Testis (tissue), 5 donors: ENCODE measurements at places on chromosomes 5 and 9.
A peak's percentile ranks its signal among the peaks of the same experiment; 100 is the strongest.

GRCh38 chr9:106843371-106843770 is 19.6 kb upstream of the ZNF462 start:
- DNase-seq = no peak

GRCh38 chr9:124327491-124327890 is 69.7 kb downstream of the NEK6 start:
- DNase-seq = no peak

- no peak for DNase-seq
Observed at GRCh38 chr5:7960142-7960541, 91.2 kb downstream of the MTRR start.

DNA sequence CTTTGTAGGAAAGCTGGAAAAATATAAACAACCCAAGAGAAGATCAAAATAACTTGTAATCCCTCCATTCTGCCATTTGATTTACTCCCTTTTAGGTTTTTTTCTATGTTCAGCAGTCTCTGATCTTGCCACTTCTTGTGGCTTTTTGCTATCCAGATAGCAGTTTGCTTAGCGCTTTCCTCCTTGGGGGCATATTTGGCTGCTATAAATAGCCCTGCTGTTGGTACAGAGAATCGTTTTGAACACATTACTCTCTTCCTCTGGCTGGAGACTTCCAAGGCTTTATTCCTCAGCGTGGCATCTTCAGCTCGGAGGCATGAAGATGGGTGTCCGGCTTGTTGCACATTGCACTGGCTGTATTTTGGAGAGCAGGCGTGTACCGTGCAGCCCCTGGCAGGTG is 38.6 kb downstream of the HMCN2 start:
- no peak for DNase-seq

DNA sequence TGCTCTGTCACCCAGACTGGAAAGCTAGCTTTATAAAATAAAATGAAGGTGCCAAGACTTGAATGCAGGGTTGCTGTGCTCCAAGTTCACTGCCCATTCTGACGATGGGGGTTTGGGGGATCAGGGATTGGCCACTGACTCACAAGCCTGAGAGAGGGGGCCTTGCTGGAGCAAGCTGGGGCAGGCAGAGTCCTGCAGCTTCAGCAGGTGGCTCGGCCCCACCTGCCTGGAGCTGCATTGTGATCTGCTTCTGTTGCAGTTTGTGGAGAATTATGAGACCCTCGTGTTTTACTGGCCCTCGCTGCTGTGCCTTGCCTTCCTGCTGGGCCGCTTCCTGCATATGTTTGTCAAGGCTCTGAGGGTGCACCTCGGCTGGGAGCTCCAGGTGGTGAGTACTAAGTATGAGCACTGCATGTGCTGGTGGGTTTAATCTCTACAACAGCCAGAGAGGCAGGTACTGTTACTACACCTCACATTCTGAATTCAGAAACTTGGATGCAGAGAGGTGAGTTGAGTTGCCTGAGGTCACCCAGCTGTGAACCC is 31.1 kb upstream of the CCDC180 start:
- DNase-seq = no peak

- DNase-seq = no peak
Observed at GRCh38 chr5:115568668-115569067, 24.1 kb upstream of the FEM1C start.

- no peak for DNase-seq
Observed at GRCh38 chr5:136526791-136527190, 161.4 kb upstream of the TRPC7 start.

DNA sequence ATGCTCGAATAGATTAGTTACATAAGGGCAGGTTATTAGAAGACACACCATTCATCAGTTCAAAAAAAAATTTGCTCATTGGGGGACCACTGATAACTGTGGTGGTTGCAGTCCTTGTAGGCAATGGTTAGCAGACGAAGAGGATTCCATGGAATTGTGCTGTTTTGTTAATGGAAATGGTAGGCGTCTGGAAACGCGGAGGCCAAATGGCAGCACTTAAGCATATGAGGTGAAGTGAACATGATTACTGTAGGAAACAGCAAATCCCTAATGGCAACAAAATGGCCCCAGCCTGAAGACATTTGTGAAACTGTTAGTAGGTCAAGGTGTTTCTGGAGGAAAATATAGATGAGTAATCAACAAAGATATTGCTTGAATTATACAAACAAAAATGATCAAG is 535.4 kb upstream of the PTPRD start:
- no peak for DNase-seq

GRCh38 chr9:105531530-105531929 is 26.4 kb upstream of the FKTN start:
- DNase-seq = no peak

DNA sequence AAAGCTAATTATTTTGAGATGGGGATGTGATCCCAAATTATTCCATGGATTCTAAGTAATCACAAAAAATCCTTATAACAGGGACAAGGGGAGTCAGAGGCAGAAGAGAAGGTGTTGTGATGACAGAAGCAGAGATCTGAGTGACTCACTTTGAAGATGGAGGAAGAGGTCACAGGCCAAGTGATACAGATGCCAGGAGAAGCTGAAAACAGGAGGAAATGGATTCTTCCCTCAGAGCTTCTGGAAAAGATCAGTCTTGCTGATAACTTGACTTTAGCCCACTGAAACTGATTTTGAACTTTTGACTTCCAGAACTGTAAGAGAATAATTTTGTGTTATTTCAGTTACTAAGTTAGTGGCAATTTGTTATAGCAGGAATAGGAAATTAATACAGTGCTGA is 105.3 kb downstream of the GCNT1 start:
- DNase-seq = no peak

DNA sequence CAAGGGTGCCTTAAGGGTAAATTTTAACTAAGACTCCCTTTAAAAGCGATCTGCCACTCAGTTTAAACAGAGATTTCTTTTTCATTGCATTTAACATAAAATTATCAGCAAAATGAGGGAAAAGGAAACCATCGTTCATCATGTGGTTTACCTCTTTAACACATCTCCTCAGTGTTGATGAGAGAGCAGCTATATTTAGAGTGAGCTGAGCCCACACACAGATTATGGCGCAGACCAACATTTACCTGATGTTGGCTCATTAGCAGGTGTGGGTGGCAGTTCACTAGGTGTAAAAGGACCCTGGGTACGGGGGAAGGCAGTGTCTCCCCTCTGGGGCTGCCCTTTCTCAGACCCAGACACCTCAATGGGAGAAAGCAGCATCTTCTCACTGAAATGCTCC is 149.8 kb downstream of the ENTREP1 start:
- no peak for DNase-seq

- peak; percentile 59 for DNase-seq
Observed at GRCh38 chr5:164504141-164504772, 998.8 kb downstream of the MAT2B start.

DNA sequence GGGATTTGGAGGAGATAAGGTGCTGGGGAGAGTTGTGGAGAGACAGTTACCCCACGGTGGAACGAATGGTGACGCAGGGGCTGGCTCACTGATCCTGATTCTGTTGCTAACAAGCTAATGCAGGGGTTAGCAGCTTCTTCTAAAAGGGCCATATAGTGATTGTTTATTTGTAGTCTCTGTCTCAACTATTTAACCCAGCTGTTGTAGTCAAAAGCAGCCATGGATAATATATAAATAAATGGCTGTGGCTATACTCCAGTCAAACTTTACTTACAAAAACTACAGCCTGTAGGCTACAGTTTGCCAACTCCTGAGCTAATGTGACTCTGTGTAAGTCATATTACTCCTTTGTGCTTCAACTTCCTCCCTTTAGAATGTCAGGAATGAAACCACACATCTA is 21.8 kb downstream of the STOM start:
- DNase-seq = no peak

DNA sequence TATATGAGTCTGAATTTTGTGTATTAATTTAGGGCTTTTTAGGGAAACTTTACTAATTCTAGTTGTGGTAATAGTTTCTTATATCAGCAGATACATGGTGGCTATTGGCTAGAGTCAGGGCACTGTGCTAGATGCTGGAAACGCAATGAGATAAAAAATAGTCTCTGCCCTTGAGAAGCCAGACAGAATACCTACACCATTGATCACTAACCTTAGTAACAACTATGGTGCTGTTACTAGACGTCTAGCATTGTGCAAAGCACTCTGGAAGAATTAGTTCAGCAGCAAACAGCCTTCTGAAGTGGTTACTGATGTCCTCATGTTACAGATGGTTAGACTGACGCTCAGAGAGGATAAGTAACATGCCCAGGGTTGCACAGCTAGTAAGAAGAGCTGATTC is 61.8 kb downstream of the GDA start:
- DNase-seq = no peak

DNA sequence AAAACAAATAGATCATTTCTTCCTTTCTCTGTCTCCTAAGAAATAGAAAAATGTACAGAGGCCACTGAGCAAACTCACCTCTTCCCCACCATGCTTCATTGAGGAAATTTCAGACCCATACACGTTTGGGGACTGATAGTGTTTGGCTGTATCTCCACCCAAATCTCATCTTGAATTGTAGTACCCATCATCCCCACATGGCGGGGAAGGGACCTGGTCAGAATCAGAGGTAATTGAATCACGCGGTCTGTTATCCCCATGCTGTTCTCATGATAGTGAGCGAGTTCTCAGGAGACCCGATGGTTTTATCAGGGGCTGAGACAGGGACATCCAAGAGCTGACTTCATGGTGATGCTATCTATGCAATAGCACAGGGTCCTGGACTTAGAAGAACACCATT is 1655.8 kb downstream of the MAT2B start:
- no peak for DNase-seq

DNA sequence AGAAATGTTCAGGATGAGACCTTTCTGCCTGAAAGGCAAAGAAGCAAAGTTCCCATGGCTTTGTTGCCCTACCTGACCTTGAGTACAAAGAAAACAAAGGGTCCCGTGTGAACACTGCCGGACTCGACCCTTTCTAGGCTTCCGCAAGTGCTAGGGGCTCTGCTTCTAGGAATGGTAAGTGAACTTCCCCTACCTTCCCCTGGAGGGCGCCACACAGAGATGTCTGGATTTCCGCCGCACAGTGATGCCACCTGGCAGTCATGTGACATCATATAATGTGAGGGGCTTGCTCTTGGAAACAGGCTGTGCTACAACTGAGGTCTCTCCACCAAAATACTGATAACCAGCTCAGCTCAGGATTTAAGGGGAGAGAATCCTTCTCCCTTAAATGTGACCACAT is 56.6 kb downstream of the HSD17B3 start:
- no peak for DNase-seq

DNA sequence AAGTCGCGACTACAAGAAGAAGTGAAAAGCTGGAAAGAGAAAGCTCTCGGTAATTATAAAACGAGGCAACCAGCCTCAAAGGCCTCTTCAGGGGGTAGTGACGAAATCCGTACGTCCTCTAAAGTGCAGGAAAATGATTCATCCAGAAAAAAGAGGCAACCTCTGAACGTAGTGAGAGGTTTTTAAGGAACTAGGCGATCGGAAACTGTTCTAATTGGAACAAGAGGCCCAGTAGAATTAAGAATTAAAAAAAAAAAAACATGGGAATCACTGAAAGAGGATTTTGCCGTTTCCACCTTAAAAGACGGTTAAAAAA is 1.0 kb downstream of the CSNK1A1 start:
- no peak for DNase-seq

- no peak for DNase-seq
Observed at GRCh38 chr5:2879701-2880100, 128.2 kb upstream of the IRX2 start.

DNA sequence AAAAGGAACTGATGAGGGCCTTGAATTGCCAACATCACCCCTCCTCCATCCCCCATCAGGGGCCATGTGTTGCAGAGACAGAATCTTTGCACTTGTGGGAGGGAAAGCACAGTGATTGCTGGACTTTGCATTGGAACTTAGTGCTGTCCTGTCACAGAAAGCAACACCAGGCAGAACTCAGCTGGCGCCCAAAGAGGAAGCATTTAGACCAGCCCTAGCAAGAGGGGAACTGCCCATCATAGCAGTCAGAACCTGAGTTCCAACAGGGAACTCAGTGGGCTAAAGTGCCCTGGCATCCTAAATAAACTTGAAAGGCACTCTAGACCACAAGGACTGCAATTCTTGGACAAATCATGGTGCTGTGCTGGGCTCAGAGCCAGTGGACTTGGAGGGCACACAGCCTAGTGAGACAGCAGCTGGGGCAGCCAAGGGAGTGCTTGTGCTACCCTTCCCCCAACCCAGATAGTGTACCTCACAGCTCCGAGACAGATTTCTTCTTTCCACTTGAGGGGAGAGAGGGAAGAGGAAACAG is 128.1 kb downstream of the ACTL7B start:
- no peak for DNase-seq

GRCh38 chr5:112637343-112637742 is 100.3 kb upstream of the APC start:
- peak; percentile 62 for DNase-seq

DNA sequence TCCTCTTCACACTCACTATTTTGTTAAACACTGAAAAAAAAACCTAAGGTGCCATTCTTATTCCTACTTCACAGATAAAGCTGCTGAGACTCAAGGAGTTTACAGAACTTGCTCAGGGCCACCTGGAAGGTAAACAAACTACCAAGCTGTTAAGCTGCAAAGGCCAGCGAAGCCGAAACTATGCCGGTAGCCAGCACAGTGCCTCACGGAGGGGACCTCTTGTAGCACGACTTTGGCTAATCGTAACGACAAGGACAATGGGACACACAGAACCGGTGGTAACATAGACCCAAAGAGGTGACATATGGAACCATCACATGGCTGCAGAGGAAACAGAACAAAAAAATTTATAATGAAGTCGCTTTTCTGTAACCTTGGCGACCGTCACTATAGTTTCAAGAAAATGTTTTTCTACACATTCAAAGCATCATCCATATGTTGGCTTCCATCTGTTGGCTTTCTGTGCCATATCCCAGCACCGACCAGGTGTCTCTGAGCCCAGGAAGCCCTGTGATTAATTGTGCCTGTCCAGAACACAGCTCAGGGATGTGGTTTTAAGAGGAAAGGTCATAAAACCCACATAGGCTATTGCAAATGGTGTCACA is 60.3 kb downstream of the S1PR3 start:
- no peak for DNase-seq

- DNase-seq = peak; percentile 61
Observed at GRCh38 chr5:173890195-173890991, 2.2 kb downstream of the CPEB4 start.

DNA sequence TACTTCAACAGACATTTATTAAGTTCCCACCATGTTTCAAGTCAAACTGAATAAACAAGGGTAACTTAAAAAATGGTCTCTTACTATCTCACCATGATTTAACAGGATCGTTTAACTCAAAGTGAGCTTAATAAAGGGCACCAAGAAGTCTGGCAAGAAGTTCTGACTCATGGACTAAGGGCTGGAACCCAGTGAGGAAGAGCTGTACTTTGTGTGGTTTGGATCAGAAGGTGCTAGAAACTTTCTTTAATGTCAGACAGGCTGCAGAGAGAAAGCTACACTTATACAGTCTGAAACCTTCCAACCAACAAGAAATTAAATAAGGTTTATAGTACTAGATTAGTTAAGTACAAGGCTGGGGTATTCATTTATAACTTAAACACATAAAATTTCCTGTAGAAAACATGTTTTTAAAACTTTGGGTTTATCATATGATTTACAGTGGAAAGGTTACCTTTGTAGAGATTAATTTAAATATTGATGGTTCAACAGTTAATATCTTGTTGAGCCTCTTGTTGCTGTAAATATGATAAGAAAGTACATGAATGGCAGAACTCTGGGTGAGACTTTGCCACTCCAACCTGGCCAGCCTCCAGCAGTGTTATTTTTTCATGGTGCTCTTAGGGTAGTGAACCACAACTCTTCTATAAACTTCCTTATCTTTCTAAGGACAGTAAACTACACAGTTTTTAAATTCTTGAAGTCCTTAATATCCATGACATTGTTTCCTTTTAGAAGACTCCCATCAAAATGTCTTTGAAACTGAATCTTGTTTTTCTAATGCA is 162.8 kb downstream of the MAN2A1 start:
- DNase-seq = no peak
